ENCODE measurements at places on chromosomes 7 and 10.

GRCh38 chr10:128522551-128523308, 396.5 kb upstream of the MKI67 start:
- no peak for ATAC-seq

DNA sequence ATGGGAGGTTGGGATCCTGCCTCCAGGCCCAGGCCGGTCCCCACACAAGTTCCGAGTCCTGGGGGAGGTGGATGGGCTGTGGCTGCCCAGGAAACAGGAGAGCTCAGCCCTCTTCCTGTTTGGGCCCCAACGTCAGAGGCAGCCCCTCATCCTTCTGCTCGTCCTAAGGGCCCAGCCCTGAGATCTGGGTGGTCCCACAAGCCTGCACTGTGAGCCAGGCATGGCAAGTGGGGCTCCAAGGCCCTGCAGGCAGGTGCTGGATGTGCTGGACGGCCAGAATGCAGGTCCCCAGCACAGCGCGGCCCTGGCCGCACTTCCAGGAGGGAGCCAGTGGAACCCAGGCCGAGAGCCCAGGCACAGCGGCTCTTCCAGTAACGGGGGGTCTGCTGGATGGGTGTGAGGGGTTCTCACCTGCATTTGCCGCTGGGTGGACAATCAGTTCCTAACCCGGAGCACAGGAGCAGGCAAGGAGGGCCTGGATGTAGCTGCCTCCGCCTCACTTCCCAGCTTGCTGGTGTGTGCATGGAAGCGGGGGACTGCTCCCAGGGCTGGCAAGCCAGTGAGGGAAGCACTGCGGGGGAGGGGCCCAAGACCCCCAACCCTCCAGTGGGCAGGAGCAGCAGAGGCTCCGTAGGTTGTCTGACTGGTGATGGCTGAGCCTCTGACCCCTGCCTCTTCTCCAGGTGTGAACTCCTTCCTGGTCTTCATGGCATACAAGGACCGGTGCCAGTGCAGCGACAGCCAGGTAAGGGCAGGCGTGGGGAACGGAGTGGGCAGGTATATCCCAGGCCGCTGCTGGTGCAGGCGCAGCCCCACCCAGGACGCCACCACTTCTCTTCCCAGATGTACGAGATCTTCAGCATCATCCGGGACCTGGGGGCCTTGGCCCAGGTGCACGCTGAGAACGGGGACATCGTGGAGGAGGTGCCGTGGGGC, 9.7 kb downstream of the DPYSL4 start:
- no peak for ATAC-seq

GRCh38 chr7:139853506-139854123, 24.6 kb downstream of the TBXAS1 start:
- no peak for ATAC-seq

DNA sequence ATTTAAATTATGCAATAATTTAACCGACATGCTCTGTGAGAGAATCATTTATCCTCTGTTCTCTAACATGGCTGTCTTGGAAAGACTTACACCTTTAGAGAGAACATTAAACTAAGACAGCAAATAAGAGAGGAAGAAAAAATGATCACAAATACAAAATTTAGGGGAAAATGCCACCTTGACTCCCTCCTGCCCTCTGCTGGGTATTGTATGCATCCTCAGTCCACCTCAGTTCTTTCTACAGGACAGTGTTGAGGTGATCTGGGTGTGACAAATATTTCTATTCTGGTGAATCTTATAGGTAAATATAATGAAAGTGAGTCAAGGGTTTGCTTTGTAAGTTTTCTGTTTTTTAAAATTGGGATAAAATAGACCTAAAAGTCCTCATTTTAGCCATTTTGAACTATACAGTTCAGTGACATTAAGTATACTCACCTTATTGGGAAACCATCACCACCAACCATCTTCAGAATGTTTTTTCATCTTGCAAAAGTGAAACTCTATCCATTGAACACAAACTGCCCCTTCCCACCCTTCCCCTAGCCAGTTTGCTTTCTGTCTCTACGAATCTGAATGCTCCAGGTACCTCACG, 61.5 kb upstream of the ELMO1 start:
- no peak for ATAC-seq

DNA sequence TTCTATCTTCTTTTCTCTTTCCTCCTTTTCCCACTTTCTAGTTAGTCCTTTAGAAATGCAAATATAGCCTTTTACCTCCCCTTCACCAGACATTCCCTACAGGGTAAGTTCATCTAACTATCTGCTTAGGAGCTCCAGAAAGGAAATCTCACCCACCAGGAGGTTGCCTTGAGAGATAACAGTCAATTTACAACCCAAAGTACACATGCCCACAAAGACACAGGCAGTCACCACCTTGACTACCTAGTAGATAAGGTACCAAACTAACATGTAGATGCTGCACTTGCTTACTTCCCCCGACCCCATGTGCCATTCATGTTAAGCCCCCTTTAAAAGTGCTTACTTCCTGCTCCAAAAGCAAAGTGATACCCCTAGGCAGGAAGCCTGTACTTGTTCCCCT, 12.8 kb upstream of the CREB3L2 start:
- ATAC-seq = no peak

- no peak for ATAC-seq
These were observed 91.7 kb downstream of the ELFN1 start for GRCh38 chr7:1761774-1762173.

- ATAC-seq = no peak
These were observed 27.3 kb downstream of the RALA start for GRCh38 chr7:39650676-39651075.

DNA sequence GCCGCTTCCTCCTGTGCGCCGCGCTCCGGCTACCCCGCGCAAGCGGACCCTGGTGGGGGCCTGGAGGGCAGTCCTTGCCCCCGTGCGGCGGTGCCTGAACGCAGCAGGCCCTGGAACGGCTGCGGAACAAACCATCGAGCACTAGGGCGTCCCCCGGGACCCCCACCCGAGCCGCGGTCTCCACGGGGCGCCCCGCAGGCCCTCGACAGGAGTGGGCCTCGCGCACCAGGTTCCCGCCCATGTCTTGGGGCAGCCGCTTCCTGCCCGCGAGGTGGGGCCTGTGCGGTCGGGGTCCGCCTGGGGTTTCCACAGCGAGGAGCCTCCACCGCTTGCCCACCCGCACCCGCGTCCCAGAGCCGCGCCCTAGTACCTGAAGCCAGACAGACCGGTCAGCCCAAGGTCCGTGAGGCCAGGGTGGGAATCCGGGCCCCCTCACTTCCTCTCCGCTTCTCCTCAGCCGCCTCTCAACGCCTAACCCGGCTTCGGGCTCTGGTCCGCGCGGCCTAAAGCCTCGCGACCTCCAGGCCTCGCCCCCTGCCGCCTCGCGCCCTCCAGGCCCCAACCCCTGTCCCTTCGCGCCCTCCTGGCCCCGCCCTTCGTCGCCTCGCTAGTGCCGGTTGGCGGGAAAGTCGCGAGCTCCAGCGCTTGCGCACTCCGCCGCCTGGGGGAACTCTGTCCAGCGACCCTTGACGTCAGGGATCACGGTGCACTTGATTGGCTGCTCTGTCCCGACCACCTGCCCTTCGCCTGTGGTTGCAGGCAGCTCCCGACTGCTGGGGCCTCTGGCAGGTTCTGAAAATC, 7.0 kb upstream of the GBX1 start:
- ATAC-seq = no peak

DNA sequence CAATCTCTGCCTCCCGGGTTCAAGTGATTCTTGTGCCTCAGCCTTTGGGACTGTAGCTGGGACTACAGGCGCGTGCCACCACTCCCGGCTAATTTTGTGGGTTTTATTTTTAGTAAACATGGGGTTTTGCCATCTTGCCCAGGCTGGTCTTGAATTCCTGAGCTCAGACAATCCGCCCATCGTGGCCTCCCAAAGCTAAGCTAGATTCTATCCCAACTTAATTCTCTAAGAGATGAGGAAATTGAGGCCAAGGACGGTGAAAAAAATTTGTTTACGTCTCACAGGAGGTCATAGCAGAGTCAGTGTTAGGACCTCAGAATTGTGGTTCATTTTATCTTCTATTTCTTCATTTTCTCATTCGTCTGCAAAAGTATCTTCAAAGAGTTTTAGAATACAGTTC, 6.1 kb downstream of the CCAR1 start:
- ATAC-seq = no peak

DNA sequence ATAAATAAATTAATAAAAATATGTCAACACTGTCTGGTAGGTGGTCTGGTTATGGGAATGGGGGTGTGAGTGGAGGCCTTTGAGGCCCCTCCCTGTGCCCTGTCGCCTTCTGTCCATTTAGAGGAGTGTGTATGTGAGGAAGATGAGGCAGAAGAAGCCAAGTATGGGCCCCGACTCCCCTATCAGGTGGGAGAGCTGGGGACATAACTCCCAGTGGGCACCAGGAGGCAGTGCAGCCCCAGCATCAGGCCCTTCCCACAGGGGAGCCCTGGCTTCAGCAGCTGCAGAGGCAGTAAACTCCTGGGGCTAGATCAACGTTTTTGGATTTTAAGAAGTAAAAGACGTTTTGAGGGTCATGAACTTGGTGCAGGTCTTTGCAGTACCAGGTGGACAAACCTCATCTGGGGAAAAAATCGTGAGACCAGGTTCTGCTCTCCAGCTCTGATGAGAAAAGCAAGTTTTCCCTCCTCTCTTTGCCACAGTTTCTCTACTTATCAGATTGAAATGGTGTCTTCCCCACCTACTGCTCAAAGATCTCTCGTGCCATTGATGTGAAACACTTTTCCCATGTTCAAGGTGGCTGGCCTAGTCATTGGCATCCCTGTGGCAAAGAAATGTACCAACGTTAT, 167.8 kb upstream of the EEPD1 start:
- peak; percentile 87 for ATAC-seq

DNA sequence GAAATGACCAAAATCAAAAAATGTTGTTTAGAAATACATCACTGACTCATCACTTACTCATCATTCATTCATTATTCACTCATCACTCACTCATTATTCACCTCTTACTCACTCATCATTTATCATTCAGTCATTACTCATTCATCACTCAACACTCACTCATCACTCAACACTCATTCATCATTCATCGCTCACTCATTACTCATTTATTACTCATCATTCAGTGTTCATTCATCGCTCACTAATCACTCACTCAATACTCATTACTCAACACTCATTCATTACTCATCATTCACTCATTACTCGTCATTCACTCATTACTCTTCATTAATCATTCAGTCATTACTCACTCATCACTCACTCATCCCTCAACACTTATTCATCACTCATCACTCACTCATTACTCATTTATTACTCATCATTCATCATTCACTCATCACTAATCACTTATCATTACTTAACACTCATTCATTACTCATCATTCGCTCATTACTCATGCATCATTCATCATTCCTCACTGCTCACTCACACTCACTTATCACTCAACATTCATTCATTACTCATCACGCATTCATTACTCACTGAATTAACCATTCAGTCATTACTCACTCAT, 238.5 kb downstream of the ADARB2 start:
- ATAC-seq = peak; percentile 55

DNA sequence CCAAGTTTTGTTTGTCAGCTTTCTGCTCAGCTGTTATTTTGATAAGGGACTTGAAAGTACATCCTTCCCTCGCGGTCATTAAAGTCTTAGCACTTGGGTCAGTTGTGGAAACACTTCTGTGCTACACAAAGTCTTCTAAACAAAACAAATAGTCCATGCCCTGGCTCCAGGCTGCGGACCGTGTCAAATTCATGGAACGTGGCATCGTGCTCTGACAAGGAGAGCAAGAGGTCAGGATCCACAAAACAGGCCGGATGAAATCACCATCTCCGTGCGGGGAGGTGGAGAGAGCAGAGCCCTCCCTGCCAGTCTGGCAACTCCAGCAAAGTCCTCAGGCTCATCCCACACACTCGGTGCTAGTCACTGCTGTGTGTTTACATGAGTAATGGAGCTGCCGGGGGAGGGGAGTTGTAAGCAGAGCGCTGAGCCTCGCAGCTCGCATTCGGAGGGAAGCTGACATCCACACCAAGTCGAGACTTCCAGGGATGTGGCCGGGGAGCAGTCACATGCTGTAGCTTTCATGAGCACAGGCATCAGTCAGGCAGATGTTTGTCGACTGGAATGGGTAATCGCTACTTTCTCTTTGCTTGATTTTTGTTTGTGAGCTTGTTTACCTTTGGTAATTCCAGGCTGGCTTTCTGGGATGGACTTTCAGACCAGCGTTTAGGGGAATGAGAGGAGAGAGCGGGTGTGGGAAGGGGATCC, 147.6 kb downstream of the ARID5B start:
- peak; percentile 92 for ATAC-seq

DNA sequence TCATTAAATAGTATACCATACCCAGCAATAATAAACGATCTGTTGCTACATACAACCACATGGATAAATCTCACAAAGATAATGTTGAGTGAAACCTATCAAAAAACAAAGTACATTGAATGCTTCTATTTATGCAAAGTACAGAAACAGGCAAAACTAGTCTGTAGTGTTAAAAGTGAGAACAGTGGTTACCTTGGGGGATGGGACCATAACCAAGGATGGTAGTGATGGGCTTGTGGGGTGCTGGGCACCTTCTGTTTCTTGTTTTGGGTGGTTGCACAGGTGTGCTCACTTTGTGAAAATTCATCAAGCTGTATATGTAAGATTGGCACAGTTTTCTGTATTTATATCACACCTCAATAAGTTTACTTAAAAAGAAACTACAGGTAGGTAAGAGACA, 105.7 kb downstream of the ATE1 start:
- ATAC-seq = no peak

GRCh38 chr10:112336556-112337201, 37.2 kb upstream of the ACSL5 start:
- no peak for ATAC-seq

GRCh38 chr7:24877790-24878311, 102.1 kb downstream of the OSBPL3 start:
- peak; percentile 75 for ATAC-seq

- ATAC-seq = no peak
These were observed 569.1 kb downstream of the INHBA start for GRCh38 chr7:41133690-41134299.

- ATAC-seq = no peak
These were observed 44.1 kb downstream of the HTR7 start for GRCh38 chr10:90813594-90814365.

DNA sequence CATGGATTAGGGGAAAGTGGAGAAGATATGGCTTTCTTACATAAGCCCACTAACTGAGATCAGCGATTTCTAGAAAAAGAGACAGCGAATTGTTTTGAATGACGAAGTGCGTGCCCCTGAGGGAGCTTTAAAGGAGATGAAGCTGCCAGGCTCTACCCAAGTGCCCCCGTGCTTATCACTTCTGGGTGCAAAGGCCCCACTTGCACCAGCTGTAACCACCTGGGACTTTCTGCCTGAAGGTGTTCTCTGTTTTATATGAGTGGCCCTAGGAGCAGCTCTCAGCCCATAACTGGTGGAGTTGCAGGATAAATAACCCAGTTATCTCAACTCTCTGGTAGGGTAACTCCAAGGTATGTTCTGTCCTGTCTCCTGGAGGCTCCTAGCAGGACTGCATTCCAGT, 20.4 kb upstream of the CARD11 start:
- ATAC-seq = no peak

DNA sequence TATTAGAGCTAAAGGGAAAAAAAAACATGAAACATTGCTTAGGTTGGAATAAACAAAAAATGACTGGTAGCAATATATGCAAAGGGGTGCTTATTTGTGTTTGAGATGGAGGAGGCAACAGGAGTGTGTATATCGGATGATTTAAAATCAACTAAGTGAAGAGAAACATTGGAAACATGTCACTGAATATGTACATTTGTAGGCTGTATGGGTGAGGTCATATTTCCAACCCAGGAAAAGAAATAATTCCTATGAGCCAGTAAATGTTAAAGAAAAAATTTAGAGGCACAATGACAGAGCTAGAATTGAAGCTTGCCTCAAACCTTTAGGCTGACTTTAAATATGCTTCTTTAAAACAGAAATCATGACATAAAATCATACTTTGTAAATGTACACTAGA, 709.0 kb upstream of the SEMA3D start:
- no peak for ATAC-seq
